ENCODE measurements at places on chromosomes 6 and 20.
A peak's percentile ranks its signal among the peaks of the same experiment; 100 is the strongest.

DNA sequence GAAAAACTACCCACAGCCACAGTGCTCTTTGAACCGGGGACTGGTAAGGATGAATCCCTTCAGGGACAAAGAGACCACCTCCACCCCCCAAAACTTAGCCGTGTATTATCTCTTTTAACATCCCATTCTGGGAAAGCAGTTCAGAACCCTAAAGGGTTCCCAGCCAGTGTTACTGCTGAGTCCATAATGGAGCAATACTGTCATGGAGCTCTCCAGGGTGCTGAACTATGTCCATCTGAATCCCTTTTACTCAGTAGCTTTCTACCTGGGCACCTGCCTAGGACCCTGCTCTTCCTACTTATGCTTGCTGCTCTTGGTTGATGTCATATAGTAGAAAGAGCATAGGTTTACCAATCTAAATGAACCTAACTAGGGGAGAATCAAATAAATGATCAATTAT, 22.3 kb upstream of the SAYSD1 start:
- peak; percentile 26 for DNase-seq

DNA sequence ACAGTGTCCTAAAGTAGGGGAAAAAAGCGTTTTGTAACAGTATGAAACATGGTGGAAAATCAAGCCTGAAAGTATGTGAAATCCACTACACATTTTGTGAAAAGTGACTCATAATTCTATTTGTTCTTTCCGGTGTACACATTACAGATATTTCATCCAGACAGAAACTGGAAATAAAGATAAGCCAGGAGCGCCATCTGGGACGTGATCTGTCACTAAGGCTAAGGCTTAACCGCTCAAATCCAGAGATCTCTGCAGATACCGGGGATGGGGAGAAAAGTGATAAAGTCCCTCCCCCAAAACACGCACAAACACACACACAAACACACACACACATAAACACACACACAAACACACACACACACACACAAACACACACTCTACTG, 26.6 kb upstream of the SRSF6 start:
- no peak for DNase-seq

- no peak for DNase-seq
Measured at GRCh38 chr6:158222066-158222465, 53.9 kb downstream of the GTF2H5 start.

- DNase-seq: no peak
Measured at GRCh38 chr6:115004982-115005381, 662.2 kb upstream of the HS3ST5 start.

DNA sequence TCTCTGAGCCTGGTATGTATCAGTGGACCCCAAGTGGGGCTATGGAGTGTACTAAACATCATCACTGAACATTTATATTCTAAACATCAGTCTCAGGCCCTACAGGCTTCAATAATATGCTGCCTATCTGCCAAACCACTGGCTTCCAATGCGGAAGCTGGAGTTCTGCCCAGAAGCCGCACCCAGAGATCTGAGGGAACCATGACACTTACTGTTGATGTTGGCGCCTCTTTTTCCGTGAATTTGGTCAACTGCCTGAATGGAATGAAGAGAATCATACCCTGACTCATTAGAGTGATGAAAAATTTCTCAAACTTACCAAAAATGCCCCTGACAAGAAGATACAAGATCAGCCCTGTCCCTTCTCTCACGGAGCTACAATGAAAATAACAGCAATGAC, 66.2 kb downstream of the SLC22A23 start:
- DNase-seq: peak; percentile 38

DNA sequence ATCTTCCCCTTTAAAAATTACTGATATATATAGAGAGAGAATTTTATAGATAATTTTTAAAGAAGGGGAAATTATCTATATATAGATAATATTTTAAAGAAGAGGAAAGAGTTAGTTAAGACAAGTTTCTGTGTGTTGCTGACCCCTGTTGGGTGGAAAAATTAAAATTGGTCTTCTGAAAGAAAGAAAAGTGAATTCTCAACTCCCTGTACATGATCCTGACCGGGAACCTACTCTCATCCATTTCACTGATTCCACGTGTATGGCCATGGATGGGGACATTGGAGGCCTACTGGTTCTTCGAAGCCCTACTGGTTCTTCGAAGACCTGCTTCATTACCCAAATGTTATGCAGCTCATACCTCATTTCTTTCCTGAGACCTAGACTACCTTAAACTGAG, 53.0 kb upstream of the TCF21 start:
- DNase-seq: no peak

DNA sequence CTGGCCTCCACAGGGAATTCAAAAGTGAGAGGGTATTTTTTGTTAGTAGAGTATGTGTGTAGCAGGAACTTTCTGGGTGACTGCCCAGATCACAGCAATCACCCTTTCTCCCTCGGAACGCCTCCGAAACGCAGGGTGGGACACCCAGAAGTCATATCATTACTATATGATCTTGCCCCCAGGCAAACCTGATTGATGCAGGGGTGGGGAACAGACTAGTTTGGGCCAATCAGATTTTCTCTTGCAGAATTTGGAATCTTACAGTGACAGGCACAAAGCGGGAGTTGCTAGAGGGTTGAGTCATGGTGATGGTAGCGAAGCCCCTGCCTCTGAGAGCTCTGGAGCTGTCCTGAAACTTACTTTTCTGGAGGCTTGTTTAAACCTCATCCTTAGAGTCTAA, 16.5 kb upstream of the RPN2 start:
- DNase-seq: no peak

DNA sequence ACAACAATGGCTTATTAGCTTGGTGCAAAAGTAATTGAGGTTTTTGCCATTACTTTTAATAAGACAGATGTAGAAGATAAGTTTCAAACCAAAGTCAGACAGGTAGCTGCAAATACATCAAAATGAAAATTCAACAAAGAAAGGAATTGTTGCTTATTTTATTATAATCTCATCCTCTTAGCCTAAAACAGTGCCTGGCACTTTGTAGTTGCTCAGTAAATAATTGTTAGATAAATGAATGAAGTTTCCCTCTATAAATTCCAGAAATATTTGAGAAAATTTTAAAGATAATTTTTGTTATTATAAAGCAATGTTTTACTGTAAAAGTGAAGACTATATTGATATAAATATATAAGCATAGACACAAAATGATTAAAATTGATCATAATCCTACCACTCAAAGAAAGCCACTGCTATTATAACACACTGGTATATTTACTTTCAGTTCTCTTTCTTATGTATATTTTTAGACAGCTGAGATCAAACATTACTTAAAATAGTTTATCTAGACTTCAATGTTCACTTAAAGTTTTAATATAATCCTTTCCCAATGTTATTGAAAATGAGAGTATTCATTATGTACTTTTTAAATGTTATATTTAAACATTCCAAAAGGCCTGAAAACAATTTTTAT, 42.5 kb downstream of the SESN1 start:
- no peak for DNase-seq

- DNase-seq: no peak
Measured at GRCh38 chr6:36624461-36625157, 30.4 kb downstream of the SRSF3 start.

- DNase-seq: peak; percentile 92
Measured at GRCh38 chr6:131950767-131951575, at the start of gene CCN2. CCN2 (minus strand) TSS chr6:131951372; CDS start chr6:131951172, 200 bp downstream.

DNA sequence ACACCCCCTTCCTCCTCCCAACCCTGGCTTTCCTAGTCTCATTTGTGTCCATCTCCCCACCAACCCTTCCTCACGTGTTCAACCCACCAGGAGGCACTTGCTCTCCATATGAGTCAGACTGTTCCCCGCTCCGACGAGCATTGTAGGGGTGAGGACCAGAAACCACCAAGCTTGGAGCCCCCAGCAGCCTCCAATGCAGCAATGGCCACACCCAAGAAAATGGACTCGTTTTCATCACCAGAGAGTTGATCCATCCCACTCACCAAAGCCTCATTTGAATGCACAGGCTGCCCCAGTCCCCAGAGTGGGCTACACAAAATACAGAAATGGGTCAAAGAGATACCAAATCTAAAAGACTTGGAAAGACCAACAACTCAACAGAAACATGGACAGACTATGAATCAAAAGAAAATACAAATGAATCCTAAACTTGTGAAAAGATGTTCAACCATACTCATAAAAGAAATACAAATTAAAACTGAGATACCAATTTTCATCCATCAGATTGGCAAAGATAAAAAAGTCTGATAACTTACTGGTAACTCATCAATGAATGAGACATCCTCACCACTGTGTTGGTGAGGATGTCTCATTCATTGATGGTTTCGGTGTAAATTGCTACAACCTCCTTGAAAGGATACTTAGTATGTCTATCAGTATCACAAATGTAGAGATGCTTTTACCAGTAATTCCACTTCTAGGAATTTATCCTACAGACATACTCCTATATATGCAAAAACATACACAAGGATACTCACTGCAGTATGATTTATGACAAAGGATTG, 68.1 kb downstream of the TRERF1 start:
- no peak for DNase-seq

GRCh38 chr20:8518878-8519277, 386.8 kb downstream of the PLCB1 start:
- no peak for DNase-seq

DNA sequence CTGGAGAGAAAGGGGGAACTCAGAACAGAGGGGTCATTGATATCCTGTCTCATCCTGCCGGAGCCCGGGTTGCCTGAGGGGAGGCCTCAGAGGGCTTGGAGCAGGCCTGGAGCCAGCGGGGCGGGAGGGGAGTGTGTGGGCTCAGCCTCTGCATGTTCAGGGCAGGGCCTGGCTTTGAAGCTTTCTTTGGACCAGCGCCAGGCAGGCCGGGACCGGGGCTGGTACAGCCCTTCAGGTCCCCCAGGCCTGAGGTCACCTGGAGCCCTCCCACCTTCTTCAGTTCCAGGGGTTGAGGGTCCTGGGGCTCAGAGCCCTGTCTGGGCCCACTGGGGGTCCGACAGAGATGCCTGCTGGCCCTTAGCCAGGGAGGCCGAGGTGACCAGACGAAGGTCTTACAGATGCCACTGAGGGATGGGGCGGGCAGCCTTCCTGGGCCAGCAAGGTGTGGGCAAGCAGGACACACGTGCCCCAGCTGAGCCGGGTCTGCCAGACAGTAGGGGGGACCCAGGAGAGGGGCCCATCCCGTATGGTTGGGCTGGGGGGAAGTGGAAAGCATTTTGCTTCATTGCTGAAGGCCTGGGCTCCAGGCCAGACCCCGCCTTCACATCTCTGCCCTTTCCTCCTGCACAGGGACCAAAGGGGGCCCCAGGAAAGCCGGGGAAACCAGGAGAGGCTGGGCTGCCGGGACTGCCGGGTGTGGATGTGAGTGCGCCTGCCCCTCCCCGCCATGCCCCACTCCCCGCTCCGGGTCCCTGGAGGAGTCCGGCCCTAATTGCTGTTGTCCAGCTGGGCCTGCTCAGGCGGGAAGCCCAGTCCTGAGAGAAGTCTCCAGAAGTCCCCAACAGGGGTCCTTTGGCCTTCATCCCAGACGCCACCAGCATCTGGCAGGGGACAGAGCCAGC, 2.0 kb downstream of the COL9A3 start:
- DNase-seq: peak; percentile 62

DNA sequence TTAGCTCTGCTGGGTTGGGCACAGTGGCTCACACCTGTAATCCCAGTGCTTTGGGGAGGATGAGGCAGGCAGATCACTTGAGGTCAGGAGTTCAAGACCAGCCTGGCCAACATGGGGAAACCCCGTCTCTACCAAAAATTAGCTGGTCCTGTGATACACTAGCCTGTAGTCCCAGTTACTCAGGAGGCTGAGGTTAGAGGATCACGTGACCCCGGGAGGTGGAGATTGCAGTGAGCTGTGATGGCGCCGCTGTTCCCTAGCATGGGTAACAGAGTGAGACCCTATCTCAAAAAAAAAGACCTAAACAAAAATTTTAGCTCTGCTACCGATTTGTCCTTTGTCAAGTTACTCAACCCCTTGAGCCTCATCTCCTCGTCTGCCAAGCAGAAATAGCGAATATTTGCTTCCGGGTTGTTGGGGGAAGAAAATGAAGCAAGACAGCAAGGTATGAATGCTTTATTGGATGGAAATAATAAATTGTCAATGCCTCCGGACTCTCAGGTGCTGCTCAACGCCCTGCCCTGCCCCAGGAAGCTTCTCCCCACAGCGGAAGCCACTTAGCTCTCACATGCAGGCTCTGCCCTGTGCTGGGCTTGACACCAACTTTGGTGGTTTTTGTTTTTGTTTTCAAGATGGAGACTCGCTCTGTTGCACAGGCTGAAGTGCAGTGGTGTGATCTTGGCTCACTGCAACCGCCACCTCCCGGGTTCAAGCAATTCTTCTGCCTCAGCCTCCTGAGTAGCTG, 24.9 kb upstream of the ITCH start:
- DNase-seq: no peak

DNA sequence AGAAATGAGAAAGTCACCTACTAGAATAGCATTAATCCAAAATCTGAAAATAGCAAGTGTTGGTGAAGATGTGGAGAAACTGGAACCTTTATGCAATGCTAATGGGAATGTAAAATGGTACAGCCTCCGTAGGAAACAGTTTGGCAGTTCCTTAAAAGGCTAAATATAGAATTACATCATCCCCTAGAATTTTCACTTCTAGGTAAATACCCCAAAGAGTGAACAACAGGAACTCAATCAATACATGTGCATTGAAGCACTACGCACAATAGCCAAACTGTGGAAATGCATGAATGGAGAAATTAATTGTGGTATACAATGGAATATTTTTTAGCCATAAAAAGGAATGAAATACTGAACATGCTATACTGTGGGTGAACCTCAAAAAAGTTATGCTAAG, 982.0 kb upstream of the FLRT3 start:
- DNase-seq: no peak

DNA sequence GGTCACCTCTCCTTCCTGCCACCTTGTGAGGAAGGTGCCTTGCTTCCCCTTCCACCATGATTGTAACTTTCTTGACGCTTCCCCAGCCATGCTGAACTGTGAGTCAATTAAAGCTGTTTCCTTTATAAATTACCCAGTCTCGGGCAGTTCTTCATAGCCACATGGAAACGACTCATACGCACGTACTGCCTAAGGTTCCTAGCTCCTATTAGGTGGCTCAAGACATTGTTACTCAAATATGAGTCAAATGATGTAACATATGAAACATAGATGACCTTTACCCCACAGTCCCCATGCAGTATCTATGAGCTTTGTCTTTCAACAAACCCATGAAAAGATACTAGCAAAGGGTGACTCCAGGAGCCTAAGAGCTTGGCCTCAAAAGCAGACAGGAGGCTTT, 98.3 kb downstream of the SIM1 start:
- DNase-seq: no peak

- peak; percentile 15 for DNase-seq
Measured at GRCh38 chr6:155273431-155273830, 9.6 kb downstream of the CLDN20 start.

GRCh38 chr6:44116641-44117382, 10.4 kb downstream of the MRPL14 start:
- DNase-seq: peak; percentile 73

DNA sequence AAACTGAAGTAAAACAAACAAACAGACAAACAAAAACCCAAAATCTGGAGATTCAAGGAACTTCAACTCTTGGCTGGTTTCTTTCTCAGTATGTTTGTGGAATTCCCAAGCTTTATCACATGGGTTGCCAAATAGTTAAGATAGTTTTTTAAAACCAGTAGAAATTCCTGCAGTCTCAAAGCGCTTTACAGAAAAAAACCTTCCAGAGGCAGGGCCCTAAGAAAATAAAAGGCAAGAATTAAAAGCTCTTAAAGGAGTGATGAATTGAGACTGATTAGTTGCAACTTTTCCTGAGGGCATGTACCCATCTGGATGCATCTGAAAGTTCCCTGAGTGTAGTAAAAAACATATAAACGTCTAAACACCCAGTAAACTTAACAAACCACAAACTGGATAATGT, 25.9 kb upstream of the PTCHD4 start:
- DNase-seq: no peak

All from AG08396 (cell line).